ENCODE measurements at places on chromosomes 6 and 20. TPM values are rescaled to one million over a fixed set of nuclear protein-coding genes. Genes with fewer than 3 reads are reported as not detected.

The PLN gene
- total RNA-seq: 1,907 TPM

The HCRTR2 gene
- not detected for total RNA-seq

The KAT14 gene
- 13.4 TPM for total RNA-seq

The CPNE5 gene
- total RNA-seq: 64.6 TPM

The FITM2 gene
- 143 TPM for total RNA-seq

The HEY2 gene
- total RNA-seq: 2.6 TPM

The HRH3 gene
- total RNA-seq: not detected

The LY6G6C gene
- not detected for total RNA-seq

The PROKR2 gene
- not detected for total RNA-seq

The MMP24 gene
- total RNA-seq: 0.47 TPM

The SULF2 gene
- total RNA-seq: 59.1 TPM

The SLC22A1 gene
- total RNA-seq: 0.97 TPM

The MTFR2 gene
- not detected for total RNA-seq

The UBE2C gene
- 2.1 TPM for total RNA-seq

The LST1 gene
- 11.1 TPM for total RNA-seq

The PM20D2 gene
- total RNA-seq: 14.0 TPM

The GSTA3 gene
- not detected for total RNA-seq

The SLC17A1 gene
- total RNA-seq: not detected

The GABRR1 gene
- total RNA-seq: not detected

The COL11A2 gene
- 1.6 TPM for total RNA-seq

The ESF1 gene
- total RNA-seq: 14.3 TPM
